NCI-H510A (cell line): ENCODE measurements at places on chromosomes 13 and 19.

DNA sequence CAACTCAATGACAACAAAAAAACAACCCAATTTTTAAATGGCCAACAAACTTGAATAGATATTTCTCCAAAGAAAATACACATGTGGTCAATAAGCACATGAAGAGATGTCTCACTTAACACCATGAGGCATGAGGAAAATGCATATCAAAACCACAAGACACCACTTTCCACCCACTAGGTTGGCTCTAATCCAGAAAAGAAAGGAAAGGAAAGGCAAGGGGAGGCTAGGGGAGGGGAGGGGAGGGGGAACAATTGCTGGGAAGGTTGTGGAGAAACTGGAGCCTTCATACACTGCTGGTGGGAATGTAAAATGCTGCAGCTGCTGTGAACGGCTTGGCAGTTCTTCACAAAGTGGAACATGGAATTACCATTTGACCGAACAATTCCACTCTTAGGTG, 854.3 kb downstream of the UQCRFS1 start:
- no peak for DNase-seq

- DNase-seq, result no peak
Measured at GRCh38 chr13:24644036-24644435, 36.2 kb upstream of the ATP12A start.

DNA sequence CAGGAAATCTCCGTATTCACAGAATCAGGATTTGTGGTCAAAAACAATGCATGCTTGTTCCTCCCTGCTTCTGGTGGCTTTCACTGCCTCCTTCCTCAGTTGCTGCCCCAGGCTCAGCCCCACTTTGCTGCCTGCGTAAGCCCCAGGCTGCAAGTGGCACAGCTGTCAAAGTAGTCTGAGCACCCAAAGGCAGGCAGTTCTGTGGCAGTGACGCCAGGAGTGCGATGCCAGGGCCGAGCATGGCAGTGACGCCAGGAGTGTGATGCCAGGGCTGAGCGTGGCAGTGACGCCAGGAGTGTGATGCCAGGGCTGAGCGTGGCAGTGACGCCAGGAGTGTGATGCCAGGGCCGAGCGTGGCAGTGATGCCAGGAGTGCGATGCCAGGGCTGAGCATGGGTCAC, 77.3 kb upstream of the GPR183 start:
- no peak for DNase-seq

GRCh38 chr19:1249298-1249989, 1.1 kb downstream of the MIDN start:
- DNase-seq, result peak; percentile 75

GRCh38 chr19:5057860-5058259, 88.9 kb downstream of the KDM4B start:
- DNase-seq, result no peak
